ENCODE measurements at places on chromosomes 6 and 20. TPM values are rescaled to one million over a fixed set of nuclear protein-coding genes. Genes with fewer than 3 reads are reported as not detected.

DNA sequence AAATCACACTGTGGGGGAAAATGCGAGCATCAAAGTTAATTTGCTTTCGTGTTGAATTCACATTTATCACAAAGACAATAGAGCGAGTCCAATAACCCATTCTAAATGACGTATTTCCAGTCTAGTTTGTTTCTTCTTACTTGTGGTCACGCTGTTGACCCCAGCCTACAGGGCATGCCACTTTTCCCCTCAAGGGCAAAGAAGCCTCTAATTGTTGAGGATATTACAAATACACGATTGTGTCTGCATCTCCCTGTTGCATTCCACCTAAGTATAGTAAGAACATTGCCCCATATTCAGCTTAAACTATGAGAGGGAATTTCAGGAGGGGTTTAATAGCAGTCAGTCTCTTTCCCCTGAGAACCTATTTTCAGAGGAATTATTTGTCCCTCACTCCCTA lies 37.4 kb upstream of the DSP start:
- no peak for DNase-seq

- peak; percentile 18 for DNase-seq
These were observed 44.0 kb downstream of the EFCAB8 start for GRCh38 chr20:32902456-32903420.

DNA sequence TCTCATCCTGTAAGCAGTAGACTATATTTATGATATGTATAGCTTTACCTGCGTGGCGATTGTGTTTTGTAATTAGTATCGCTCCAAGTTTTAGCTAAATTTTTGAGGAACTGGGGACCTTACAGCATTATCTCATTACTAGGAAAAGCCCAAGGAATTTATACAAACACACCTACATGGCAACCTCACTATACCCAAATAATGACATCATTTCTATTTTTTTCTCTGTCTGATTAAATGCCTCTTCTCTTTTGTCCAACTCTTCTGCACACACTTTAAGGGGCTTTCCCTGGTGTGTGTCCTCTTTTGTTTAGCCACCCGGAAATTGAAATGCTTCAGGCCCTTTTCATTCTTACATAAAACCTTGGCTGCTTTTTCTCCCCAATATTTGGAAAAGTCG lies 82.9 kb upstream of the EXOC2 start:
- DNase-seq, result no peak

- DNase-seq, result no peak
These were observed 210.3 kb downstream of the WDR27 start for GRCh38 chr6:169491482-169491881.

Gene FAM83B
- total RNA-seq, result not detected

Gene CALHM4
- 0.42 TPM for total RNA-seq

- DNase-seq, result no peak
These were observed 8.5 kb upstream of the EDN3 start for GRCh38 chr20:59291740-59292383.

Gene MATN4
- total RNA-seq, result not detected

All from tibial nerve (tissue), 4 donors.